ENCODE measurements at places on chromosomes 7 and 10.
A peak's percentile ranks its signal among the peaks of the same experiment; 100 is the strongest.

- DNase-seq, result no peak
Measured at GRCh38 chr10:118042336-118042735, 4.4 kb downstream of the RAB11FIP2 start.

- no peak for DNase-seq
Measured at GRCh38 chr7:105139381-105139780, 125.4 kb downstream of the KMT2E start.

- no peak for DNase-seq
Measured at GRCh38 chr10:6322805-6323204, 120.1 kb downstream of the PFKFB3 start.

DNA sequence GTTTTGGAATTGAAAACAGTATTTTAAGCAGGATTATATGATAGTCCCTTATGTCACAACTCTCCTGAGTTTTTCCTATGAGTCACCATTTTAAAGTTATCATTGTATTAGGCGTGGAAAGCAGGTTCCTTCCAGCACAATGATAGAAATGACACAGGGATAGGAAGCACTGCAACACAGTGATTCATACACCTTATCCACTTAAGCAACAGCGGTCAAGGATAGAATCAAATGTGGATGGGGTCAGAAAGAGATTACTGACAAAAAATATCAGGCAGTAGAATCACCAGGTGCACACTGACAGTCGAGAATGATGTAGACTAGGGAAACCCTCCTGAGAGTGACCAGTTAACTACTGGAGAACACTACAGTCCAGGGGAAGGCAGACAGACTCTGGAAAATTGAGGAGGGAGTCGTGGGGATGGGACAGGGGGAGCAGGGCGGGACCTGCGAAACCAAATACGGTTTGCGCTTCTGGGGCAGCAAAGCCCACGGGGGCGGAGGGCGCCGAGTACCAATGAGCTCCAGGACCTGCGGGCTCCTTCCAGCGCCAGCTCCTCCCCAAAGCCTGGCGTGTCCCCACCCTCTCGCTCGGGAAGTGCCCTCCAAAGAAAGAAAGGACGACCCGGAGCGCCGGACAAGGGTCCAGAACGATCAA, 479 bp downstream of the PNPLA8 start:
- peak; percentile 78 for DNase-seq

DNA sequence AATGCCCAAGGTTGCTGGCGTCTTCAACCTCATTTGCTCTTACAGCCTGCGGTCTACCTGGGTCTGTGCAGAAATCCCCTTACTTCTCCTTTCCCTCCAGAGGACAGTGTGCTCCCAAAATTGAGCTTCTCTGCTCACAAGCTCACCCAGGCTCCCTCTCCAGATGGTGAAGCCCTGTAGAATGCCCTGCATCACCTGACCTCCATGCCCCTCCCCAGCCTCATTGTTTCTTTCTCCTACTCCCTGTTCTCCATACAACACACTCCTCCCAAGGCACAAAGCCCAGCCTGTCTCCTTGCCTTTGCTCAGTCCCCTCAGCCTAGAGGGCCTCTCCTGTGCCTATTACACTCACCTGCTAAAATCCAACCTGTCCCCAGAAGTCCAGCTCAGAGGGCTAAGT, 3.5 kb downstream of the CRHR2 start:
- no peak for DNase-seq
